Epithelial cell of proximal tubule (primary cell): ENCODE measurements at places on chromosomes 5 and 9. TPM values are rescaled to one million over a fixed set of nuclear protein-coding genes. Genes with fewer than 3 reads are reported as not detected.

Gene TAF11L13
- total RNA-seq: not detected in 2 replicates

Gene MARCOL
- not detected in 2 replicates for total RNA-seq

Gene PDZD2
- 1.8 and 8.4 TPM in 2 replicates for total RNA-seq

Gene PAIP2
- total RNA-seq: 54.0 and 77.6 TPM in 2 replicates

Gene DNAH5
- 1.2 and 1.7 TPM in 2 replicates for total RNA-seq

Gene OGN
- not detected in 2 replicates for total RNA-seq

Gene OTP
- not detected in 2 replicates for total RNA-seq

Gene DENND4C
- total RNA-seq: 31.4 and 32.4 TPM in 2 replicates

Gene WNK2
- 0.29 and 1.0 TPM in 2 replicates for total RNA-seq

Gene TXNDC8
- total RNA-seq: not detected in 2 replicates

Gene LCN15
- not detected in 2 replicates for total RNA-seq

Gene IL31RA
- 2.5 and 2.9 TPM in 2 replicates for total RNA-seq

Gene LRRC70
- total RNA-seq: 0.29 TPM in 1 of 2 replicates, not detected in the other

Gene IL5
- total RNA-seq: not detected in 2 replicates

Gene C5orf46
- not detected in 2 replicates for total RNA-seq

Gene INSL4
- not detected in 2 replicates for total RNA-seq

Gene LPAR1
- total RNA-seq: 8.5 and 13.0 TPM in 2 replicates

Gene PRR16
- 0.23 and 0.94 TPM in 2 replicates for total RNA-seq

Gene SLC6A18
- total RNA-seq: not detected in 2 replicates

Gene NRARP
- total RNA-seq: 2.2 and 4.9 TPM in 2 replicates

Gene SLIT3
- 0.36 and 3.1 TPM in 2 replicates for total RNA-seq

Gene FOXD4L5
- total RNA-seq: not detected in 2 replicates

Gene PCDHB12
- total RNA-seq: not detected in 2 replicates

Gene NEURL1B
- 1.0 and 4.4 TPM in 2 replicates for total RNA-seq

Gene POU5F2
- total RNA-seq: 0.07 and 0.12 TPM in 2 replicates

Gene BOD1
- total RNA-seq: 29.8 and 45.9 TPM in 2 replicates

Gene TRPM6
- 0.22 and 1.6 TPM in 2 replicates for total RNA-seq
